GM23248 (cell line): ENCODE measurements at places on chromosomes 7 and 10.

DNA sequence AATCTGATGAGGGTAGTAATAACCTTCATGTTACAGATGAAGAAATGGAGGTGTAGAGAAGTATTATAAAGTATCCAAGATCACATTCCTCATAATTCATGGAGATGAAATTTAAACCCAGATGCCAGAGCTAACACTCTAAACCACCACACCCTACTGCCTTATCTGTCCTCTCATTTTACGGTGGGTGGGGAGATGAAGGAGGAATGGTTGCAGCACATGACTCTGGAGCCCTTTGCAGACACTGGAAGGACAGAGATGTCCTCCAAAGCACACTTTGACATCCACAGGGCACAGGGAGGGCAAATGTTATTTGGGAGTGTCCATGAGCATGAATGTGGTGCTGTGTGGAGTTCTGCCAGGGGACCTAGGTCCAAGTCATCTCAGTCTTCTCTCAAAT, 1.1 kb downstream of the PLEKHS1 start:
- no peak for DNase-seq

DNA sequence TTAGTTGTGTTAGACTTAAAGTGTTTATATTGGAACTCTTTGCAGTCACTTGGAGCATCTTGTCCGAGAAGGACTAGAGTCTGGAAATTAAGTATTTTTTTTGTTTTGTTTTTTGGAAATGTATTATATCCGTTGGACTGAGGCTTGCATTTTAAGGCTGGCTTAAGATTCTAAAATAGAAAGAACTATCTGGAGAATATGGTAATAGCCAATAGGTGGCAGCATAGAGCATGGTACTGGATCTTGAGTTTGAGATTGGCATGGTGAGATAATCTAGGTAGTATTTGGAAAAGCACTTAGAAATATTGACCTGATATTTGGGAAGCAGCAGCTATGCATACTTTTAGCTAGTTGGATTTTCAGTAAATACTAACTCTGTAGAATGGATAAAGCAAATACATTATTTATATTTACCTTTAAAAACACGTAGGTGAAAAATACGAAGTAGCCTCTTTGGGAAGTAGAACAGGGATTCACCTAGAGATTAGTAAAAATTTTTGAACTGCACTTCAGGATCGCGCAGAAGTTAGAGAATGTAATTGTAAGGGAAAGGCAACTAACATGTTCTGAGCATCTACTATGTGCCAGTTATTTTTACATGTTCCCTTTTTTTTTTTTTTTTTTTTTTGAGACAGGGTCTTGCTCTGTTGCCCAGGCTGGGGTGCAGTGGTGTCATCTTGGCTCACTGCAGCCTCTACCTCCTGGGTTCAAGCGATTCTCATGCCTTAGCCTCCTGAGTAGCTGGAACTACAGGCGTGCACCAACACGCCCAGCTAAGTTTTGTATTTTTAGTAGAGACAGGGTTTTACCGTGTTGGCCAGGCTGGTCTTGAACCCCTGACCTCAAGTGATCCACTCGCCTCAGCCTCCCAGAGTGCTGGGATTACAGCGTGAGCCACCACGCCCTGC, 78.6 kb downstream of the LCOR start:
- peak; percentile 52 for DNase-seq

DNA sequence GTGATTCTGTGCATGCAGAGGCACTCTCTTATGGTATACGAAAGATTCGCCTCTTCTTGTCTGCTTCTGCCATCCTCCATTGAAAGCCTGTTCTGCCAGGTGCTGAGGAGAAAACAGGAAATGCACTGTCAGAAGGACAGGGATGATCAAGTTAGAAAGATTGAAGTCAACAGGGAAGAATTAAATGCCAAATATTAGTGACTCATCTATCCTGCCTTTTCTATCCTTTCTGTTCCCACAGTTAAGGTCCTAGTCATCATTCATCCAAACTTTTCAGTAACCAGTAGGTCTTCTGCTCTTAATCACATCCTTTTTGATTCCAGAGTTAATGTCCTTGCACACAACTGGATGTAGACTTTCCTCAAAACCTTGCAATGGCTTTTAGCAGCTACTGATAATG, 4.8 kb upstream of the ZNF783 start:
- DNase-seq: peak; percentile 67

DNA sequence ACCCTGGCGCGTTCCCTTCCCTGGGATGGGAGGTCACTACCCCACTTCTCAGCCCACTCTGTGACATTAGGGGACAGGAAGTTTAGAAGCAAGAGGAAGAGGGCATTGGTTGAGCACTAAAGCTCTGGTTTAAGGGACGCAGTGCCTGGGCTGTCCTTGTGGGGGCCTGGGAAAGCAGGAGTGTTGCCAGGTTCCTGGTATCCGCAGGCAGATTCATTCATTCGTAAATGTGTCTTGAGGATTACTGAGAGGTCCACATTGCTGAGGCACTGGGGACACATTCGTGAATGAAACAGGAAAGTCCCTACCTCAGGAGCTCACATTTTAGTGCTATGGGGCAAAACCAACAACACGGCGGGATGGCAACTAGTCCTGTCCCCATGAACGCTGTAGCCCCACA, 69.4 kb downstream of the COL13A1 start:
- DNase-seq: no peak

DNA sequence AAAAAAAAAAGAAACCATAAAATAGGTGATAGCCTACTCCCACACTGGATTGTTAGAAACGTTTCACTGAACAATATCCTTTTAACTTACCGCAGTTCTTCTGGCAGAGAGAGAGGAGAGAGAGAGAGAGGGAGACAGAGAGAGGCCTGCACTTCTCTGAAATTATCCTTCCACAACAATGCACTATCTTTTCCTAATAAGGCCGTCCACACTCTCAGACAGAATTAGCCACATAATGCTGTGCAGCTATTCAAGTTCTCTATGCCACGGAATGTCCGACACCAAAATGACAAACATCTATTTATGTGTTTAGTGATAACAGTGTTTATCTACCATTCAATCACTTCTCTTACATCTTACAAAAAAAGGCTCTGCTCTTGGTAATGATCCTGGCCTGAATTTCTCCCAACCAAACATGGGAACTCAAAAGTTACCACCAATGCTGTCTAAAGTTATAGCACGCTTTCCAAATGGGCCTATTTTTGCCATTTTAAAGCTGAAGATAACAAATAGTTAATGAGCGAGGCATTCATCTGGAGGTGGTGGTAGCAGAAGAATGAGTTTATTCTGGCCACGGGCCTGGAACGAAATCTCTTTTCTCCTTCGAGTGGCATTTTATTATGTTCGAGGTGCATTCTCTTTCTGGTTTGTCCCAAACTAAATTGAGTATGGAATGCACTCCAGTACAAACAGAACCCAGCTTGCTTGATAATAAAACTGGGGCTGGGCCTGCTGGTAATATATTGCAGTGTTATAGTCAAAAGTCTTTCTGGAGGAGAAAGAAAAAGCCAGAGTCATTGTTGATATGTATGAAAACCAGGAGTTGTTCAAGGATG, 160.2 kb upstream of the SVIL start:
- no peak for DNase-seq
